HFF-Myc (cell line): ENCODE measurements at places on chromosomes 6 and 20.

DNA sequence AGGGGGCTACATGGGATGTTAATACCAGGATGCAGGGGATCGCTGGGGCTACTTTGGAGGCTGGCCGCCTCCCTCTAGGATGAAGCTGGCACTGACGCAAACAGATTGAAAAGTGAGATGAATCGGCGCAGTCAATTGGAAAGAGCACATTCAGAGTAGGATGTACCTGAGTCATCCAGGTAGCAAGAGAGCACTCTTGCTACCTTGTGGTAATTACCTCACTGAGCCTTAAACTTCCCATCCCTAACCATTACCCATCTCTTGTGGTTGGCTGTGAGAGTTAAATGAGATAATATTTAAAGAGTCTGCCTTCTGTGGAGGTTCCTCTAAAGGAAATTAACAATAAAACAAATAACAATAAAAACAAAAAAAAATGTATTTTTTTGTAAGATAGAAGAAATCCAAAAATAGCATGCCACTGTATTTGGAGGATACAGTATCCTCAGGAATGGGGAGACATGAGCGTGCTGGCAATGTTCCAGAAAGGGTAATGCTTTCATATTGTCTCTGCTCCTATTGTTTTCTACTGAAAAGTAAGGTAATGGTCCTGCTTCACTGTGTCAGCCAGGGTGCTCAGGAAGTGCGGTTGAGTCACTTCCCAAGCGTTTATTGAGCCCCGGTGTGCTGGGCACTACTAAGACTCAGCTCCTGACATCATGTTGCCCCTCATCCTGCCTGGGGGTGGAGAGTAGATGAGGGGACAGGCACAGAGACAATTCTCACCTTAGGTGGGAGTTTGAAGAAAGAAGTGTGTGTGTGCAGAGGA, 301.1 kb downstream of the EYA4 start:
- DNase-seq: no peak

DNA sequence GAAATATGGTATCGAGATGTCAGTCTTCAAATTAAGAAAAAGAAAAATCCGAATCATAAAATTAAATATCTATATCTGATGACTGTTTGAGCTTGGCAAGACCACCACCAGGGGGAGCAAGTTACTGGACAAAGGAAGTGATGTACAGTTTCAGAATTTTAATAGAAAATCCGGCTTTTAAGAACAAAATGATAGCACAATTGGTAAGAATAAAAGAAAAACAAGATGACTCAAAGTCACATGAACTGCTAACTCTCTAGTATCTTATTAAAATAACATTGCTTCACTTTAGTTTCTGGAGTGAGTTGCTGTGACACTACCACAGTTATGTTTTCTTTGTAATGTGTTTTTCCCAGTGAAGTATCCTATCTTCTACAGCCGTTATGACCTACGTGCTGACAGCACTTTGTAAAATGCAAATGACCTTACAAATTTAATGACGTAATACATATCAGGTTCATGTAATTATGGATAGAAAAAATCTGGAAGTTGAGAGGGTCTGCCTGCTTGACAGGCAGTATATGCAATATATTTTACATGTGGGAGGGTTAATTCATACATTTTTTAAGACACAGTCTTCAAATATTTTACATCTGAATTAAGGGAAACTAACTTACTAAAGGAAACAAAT, 405.3 kb upstream of the HS3ST5 start:
- DNase-seq: peak; percentile 16

GRCh38 chr6:47741807-47742206, 40.0 kb upstream of the OPN5 start:
- DNase-seq: no peak

GRCh38 chr6:168314948-168315347, 4.6 kb downstream of the DACT2 start:
- no peak for DNase-seq

DNA sequence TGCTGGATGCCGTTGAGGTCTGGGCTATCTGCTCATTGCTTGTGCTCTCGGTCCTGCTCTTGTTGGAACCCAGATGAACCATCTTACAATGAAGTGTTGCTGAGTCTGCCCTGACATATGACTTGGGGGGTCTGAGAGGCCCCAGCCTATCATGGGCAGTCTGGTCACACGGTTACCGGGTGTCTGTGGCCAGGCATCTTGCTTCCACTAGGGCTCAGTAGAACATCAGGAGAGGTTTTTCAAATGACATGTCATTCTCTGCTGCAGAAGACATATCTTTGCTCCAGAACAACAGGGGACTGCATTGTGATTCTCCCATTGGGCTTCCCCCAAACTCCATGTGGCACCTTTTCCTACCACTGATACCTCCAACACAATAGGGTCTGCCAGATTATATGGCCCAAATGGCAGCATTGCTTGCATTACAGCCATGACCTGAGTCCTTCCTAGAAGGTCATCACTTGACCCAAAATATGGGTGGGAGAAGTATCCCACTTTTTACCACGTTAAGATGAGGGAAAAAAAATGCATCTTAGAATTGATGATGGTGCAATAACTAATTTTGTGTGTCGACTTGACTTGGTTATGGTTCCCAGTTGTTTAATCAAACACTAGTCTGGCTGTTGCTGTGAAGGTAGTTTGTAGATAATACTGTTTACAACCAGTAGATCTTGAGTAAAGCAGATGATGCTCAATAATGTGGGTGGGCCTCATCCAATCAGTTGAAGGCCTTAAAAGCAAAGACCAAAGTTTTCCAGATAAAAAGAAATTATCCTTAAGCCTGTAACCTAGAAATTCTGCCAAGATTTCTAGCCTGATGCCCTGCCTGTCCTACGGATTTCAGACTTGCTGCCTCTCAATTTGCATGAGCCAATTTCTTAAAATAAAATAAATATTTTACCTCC, 241.0 kb downstream of the QKI start:
- DNase-seq: no peak

DNA sequence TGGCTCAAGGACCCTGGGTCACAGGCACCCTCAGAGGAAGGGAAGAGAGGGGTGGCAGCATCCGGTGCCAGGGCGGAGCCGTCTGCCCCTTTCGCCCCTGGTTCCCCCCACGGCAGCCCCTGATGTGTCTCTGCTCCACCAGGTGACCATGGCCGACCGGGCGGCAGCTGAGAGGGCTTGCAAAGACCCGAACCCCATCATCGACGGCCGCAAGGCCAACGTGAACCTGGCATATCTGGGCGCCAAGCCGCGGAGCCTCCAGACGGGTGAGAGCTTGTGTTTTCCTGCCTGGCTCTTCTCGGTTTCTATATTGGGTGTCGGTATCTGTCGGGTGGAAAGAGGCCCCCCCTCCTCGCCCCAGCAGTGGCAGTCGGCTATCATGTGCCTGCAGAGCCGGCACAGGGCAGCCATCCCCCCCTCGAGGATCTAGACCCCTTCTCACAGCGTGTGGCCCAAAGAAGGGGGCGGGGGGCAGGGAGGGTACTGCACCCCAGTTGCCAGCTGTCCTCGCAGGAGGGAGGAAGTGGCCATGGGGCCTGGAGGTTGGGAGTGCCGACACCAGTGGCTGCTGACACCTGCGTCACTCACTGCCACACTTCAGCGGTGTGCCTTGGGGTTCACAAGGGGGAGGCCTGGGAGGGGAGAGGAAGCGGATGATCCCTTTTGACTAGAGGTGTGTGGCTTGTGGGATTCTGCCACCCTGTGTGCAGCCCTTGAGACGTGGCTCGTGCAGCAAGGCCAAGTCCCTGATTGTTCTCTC, 1.5 kb downstream of the RBM38 start:
- DNase-seq: no peak

DNA sequence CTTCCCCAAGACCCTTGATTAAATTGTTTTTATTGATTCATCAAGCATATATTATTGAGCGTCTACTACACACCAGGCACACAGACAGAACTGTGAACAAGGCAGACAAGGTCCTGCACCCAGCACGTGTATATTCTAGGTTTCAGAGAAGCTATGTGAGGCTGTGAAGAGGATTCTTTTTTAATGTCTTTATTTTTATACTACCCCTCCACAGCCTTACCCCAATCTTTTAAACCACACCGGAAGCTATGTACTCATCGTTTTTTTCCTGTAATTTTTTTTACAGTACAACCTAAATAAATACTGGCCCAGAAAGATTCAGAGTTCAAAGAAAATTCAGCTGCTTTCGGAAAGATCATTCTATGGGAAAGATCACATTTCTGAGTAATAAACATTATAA, 10.0 kb downstream of the SGK1 start:
- no peak for DNase-seq
